ENCODE measurements at places on chromosomes 5 and 9.

DNA sequence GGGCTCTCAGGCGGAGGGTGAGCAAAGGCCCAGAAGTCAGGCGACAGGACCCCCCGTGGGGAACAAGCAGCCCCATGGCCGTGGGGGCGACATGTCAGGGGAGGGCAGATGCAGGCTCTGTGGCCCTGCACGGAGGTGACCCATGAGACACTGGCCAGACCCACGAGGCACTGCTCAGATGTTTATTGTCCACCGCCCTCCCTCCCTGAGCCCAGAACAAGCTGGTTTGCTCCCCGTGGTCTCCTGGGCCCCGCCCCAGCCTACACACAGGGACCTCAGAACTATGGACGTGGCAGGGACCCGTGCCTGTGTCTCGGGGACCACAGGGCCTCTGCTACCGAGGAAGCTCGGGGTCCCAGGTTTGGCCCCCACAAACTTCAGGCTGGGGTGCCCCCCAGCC lies 1.9 kb downstream of the FUT7 start:
- DNase-seq, result no peak

DNA sequence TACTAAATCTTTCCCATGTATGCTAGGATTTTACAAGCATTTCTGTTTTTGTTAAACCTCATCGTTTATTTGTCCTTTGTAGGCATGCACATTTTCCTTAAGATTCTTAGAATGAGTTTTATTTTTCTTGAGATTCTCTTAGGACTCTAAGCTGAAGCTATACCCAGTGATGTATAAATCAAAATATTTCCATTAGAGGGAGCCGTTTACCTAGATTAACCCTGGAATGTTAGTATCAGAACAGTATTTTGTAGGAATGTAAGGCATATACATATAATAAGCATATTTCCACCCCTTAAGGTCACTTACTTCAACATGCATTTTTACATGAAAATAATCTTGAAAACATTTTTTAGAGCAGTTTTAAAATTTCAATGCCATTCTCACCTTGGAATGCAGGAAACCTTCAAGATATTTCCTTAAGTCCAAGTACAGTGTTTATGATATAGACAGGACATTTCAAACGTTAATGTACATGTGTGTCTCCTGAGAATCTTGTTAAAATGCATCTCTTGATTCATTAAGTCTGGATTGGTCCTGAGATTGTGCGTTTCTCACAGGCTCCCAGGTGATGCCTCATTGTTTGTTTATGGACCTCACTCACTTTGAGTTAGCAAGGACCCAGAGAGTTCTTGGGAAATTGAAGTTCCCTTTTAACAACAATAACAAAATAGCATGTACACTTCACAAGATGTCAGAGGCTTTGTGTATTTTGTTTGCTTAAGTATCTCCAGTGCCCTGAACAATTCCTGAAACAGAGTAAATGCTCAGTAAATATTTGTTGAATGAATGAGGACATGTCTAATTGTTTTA lies 34.9 kb upstream of the FCHO2 start:
- peak; percentile 18 for DNase-seq

DNA sequence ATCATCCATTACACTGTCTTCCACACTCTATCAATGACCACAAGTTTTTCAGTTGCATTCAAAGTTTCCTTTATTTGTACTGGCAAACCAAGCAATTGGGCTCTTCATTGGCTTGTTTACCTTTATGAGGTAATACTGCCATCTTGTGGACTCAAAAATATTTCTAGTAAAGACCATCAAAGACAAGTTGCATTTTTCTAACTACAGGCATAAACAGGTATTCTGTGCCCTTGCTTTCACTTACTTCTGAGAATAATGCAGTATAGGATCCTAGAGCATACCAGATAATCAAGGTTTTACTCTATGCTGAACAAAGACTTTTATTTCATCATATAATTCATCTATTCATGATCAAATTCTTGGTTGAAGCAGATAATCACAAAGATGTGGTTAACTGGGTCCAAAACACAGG lies 173.7 kb upstream of the POU5F2 start:
- DNase-seq, result peak; percentile 28

DNA sequence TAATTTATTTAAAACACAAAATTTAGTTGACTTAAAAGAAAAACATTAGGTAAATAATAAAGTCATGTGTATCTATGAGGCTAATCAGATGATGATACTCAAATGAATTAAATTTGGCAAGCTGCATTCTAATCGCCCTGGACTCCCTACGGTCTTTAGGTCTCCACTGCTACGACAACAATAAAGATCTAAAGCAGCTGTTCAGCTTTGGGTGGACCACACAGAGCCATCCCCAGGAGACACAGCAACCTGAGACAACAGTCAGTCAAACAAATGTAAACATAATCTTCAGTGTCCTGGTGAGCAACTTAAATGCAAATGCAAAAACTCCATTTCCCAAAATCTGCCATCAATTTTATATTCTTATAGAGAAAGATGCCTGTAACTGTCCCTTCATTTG lies 65.5 kb downstream of the MCTP1 start:
- no peak for DNase-seq

DNA sequence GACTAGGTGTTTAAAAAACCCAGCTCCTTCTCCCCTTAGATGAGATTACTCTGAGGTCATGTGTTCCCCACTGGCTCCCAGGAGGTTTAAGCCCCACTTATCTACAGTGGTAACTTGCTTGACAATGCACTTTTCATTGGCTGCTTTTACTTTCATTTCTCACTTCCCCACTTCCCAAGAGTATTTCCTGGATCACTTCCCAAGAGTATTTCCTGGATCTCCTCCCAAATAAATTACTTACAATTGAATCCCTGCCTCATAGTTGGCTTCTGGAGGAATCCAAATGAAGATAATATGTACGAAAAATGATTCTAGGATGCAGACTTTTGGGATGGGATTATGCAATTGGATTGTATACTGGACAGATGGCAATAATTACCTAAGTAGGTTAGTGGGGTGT lies 47.1 kb upstream of the CHSY3 start:
- DNase-seq, result no peak

DNA sequence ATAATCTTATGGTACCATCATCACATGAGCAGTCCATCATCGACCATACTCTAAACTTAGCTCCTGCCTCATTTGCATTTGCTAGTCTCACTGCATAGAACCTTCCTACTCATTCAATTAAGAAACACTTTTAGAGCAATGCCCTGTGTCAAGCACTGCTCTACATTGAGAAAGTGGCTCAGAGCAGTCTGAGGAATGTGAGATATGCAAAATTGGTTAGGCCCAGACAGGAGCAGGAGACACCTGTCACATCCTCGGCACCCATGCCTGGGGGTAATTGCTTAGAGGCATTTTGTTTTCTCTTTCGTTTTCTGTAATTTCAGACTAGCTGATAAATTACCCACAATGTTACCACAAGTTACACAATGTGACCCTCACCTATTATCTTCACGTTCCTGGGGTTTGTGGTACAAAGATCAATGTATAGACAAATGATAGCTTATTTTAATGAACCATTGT lies 4.9 kb upstream of the RARS1 start:
- no peak for DNase-seq

GRCh38 chr9:18394847-18395351 lies 79.1 kb upstream of the ADAMTSL1 start:
- DNase-seq, result no peak

GRCh38 chr5:15555176-15555575 lies 55.2 kb downstream of the FBXL7 start:
- no peak for DNase-seq

DNA sequence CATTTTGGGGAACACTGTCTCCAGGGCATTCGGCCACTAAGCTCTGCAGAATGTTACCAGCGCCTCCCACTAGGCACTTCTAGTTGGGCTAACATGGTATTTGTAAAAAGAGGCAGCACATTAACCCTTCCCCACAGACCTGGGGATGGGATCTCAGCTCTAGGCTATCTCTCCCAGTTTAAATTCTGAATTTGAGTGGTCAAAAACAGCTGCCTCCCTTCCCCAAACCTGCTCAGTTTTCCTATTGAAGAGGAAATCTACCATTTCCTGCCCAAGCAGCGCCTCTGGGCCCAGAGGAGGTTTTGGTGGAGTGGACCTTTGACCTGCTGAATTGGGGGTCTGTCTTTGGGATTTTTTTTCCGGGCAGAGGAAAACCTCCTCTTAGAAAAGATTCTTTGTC lies 53.2 kb downstream of the ENC1 start:
- no peak for DNase-seq

DNA sequence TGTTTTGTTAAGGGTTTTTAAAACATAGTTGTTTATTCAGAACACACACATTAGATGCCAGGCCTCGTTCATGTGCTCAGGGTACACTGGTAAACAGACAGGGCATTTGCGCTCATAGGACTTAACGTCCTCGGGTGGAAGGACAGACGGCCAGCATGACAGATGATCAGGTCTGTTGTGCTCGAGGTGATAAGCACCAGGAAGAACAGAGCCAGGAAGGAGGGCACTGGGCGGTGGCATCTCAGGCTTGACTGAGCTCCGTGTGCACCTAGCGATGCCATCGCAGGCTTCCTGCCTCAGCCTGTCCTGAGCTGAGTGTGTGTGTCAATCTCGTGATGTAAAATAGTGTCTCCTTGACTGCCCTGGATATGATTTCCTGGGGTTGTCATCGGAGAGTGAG lies 96.5 kb downstream of the EHMT1 start:
- no peak for DNase-seq

DNA sequence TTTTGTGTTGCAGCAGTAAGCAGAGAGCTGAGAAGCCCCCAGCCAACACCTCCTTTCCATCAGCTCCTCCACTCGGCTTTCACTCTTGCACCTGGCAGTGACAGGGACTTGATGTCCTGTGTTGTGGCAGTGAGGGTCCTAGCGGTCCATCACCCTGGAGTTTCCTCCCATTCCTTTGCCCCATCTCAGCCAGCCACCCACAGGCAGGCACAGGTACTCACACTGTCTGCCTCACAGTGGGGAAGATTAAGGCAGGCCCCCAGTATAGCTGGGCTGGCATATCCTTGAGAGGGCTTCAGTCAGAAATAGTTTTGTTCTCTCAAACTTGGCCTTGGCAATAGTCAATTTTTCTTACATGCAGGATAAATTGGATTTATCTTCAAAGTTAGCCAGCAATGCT lies 362.7 kb downstream of the GADD45G start:
- DNase-seq, result no peak

- peak; percentile 27 for DNase-seq
These were observed 91.5 kb upstream of the NFIL3 start for GRCh38 chr9:91515074-91515687.

DNA sequence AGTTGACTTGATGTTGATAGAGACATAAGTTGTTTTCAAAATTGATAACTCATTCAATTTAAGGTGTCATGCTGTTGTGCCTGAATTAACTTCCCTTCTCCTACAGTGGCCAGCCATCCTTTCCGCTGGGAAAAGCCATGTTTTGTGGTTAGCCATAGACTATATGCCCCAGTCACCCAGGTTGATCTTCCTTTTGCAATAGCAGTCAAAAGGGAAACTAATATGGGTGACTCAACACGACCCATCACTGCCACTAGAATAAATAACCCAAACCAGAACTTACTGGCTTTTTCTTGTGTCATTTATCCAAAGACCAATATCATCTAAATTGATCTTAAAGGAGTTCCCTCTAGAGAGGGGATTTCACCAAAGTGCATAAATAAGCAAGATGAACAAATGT lies 87.4 kb downstream of the PTCD2 start:
- DNase-seq, result no peak

DNA sequence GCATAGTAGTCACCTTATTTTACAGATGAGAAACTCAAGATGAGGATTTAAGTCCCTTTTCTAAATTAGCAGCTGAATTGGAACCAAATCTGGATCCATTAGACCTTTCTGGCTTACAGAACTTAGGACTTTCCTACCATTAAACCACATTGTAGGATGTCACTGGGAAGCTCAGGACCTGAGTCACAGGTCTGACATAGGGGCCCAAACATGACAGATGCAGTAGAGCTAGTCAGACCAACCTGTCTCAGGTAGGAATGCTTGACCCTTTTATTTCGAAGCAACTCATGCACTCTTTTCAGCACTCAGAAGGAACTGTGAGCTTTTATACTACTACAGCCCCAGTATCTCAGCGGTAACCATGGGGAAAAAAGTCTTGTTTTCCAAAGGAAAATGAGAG lies 2.6 kb downstream of the RAB24 start:
- no peak for DNase-seq

DNA sequence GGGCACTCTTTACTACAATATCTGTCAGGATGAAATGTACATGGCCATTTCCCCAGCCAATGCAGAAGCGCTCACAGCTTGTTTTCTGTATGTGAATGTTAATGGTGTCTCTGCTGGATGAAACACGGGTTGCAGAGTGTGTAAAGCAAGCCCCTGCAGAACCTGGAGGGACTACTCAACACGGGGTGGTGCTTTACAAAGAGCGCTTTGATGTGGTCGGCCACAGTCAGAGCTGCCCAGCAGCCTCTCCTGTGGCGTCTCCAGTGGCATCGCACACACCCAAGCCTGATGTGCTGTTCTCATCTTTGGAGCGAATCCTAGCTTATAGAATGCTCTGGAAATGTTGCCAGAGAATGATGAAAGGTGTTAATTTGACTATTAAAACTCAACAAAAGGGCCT lies 162.7 kb upstream of the NFIL3 start:
- DNase-seq, result no peak

Data from iPS-NIHi11 (cell line).